Stimulated activated CD8-positive, alpha-beta memory T cell treated with anti-CD3 and anti-CD28 coated beads, Interleukin-7, amount 100 ng/mL, for 1 hour (primary cell): ENCODE measurements at places on chromosomes 16 and 17.

- no peak for DNase-seq
Observed at GRCh38 chr16:79972053-79972704, 371.6 kb upstream of the MAF start.

DNA sequence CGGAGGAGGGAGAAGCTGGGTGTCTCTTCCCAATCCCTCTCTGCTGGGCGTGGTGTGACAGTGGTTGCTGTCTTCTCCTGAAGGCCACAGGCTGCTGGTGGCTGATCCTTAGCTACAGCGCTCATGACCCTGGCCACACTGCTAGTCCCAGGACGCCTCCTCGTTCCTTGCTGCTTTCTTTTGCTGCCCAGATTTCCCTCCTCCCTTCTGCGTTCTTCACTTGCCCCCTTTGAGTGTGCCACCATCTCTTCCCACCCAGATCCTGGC is 90.1 kb downstream of the MRC2 start:
- DNase-seq, result no peak

- DNase-seq, result no peak
Observed at GRCh38 chr17:63675607-63676546, 24.0 kb downstream of the LIMD2 start.

GRCh38 chr17:11797803-11798202 is 199.5 kb downstream of the ZNF18 start:
- DNase-seq, result no peak

- no peak for DNase-seq
Observed at GRCh38 chr16:26649381-26650045, 417.2 kb upstream of the C16orf82 start.

- no peak for DNase-seq
Observed at GRCh38 chr17:18246880-18247612, 11.5 kb downstream of the FLII start.

DNA sequence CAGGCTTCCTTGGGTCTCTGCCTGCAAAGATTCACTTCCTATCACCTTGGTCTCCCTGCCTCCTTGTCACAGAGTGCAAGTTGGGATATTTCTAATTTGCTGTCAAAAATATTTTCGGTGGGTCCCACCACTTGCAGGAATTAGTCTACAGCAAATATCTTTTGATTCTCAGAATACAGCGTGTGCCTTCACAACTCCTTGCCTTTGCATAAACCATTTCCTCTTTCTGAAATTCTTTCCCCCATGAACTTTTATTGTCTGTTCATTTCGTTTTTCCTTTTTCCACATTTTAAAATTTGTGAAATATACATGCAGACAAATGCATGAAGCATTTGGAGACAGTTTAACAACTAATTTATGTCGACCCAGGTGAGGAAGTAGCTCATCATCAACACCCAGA is 60.0 kb downstream of the HS3ST3B1 start:
- no peak for DNase-seq

- no peak for DNase-seq
Observed at GRCh38 chr17:38434178-38434665, 6.0 kb downstream of the ARHGAP23 start.

DNA sequence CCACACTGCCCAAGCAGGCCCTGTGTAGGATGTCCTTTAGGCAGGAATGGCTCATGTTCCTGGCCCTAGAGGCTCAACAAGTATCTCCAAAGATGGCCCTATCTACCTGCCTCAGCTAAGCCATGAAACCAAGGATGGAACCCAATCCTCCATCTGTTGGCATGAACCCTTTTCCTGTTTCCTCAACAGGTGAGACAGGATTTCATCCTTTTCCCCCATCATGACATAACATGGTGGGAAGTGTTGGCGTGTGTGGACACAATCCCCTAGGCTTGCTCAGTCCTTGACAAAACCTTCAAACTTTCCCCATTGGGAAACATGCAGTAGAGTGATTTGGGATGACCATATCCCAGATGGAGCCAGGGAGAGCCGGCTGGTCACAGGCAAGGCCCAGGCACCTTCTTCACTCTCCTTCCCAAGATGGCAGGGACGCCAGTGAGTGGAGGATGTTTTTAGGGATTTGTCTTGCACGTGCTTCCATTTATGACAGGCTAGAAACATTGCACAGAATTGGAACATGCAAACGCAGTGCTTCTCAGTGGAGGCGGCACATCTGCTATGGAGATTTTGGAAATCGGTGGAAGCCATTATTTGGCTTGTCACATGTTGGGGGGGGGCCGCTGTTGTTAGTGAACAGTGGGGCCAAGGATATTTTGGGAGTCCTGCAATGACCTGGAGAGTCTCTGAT is 77.0 kb downstream of the MYH11 start:
- no peak for DNase-seq
